ENCODE measurements at places on chromosomes 7 and 10.

- no peak for DNase-seq
Measured at GRCh38 chr10:7100032-7100702, 310.7 kb downstream of the SFMBT2 start.

DNA sequence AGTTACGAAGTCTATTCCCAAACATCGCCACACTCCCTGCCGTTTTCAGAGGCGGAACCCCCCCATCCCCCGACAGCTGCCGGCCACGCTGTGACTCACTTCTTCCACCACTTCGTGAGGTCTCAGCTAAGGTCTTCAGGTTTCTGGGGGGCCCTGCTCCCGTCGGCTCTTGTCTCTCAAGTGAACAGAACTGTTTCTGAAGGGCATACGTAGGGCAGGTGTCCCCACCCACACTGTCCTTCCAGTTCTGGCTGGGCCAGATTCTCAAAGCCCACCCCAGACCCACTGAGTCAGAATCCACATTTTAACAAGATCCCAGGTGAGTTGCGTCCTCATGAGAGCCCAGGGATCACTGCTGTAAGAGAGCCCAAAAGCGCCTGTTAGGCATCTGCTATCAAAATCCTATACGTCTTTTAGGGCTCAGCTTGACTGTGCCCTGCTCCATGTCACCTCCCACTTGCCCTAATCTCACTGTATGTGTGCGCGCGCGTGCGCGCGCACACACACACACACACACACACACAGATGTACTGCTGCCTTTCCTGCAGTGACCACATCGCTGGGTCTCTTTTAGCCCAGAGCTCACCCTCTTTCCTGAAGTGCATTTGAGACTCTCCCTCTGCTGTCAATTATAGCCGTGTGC lies 78.8 kb downstream of the PROSER2 start:
- no peak for DNase-seq

DNA sequence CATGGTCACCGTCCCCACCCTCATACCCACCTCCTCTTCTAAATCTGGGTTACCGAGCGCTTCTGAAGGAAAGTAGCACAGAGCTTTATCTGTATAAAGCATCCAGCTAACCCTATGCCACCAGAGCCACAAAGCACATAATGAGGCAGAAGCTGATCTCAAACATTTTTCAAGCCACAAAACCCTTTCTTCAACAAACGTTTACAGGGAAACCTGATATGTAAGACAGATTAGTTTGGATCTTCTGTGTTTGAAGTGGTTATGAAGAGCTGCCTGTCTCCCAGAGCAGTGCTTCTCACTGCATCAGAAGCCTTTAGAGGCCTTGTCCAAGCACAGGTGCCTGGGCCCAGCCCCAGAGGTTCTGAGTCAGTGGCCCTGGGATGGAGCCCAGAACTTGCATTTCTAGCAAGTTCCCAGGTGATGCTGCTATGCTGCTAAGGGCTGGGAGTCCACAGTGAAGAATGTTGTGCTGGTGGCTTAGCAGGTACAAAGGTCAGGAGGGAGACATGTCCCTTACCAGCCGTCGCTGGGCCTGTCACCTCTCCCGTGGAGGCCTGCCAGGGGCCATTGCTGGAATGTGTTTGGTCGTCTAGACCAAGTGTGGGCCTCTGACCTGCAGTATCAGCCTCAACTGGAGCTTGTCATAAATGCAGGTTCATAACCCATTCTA lies 90.4 kb downstream of the TAF3 start:
- no peak for DNase-seq

DNA sequence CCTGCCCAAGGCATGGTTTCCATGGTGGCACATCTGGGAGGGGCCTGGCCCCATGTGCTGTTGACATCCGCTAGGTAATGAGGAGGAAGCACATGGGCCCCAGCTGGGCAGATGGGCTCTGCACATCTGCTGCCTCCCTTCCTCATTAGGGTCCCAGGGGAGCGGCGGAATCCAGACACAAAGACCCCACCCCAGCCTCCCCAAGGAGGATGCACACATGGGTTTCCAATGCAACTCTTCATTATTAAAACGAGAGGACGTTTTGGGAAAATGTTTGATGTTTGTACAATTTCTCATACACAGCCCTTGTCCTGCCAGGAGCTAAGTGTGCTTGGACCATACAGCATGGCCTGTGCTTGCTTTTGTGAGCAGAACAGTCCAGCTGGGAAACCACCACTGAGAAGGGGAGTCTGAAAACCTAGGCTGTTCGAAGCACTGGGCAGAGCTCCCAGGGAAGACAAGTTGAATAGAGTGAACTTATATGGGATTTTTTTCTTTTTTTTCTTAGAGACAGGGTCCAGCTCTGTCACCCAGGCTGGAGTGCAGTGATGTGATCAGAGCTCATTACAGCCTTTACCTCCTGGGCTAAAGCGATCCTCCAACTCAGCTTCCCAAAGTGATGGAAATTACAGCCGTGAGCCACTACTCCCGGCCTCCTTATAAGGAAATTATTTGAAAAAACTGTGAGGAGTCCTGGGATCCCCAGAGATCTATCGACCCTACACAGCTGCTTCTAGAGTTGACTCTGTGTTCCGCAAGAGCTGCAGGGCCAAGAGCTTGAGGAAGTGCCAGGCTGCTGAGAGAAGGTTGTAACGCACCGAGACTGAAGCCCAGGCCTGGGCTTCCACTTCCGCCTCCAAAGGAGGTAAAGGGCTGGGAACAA lies 23.4 kb downstream of the FAM107B start:
- peak; percentile 9 for DNase-seq

GRCh38 chr10:1196656-1197055 lies 140.5 kb downstream of the WDR37 start:
- no peak for DNase-seq

DNA sequence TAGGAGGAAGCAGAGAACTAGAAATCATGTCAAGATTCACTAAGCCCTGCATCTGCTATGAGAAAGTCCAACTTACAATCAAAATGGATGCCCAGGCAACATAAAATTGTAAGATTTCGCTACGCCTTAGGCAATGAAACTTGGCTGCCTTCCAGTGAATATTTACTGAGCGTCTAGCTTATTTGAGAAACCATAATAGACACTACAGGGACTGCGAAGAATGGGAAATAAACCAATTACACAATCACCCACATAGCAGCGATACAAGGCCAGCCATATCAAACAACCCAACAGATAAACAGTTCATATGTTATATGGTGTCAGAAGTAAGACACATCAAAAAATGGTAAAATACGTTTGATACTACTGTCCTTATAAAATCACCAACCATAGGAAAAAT lies 545.0 kb upstream of the C7orf33 start:
- no peak for DNase-seq

DNA sequence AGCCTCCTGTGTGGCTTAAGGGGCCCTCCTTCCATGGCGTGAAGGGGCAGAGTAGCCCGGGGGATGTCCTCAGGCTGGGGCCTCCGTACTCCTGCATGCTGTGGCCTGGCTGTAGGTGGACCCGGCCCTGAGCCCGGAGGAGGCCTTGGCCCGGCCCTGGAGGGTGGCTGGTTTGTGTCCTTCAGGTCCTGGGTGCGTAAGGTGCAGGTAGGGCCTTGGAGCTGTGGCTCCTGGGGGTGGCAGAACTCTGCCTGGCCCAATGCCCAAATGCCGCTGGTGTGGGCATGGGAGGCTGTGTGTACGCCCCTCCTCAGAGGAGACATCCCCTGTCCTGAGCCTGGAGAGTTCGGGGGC lies 26.9 kb upstream of the AMZ1 start:
- no peak for DNase-seq

GRCh38 chr10:30829901-30830300 lies 200.3 kb upstream of the LYZL2 start:
- DNase-seq = peak; percentile 91

DNA sequence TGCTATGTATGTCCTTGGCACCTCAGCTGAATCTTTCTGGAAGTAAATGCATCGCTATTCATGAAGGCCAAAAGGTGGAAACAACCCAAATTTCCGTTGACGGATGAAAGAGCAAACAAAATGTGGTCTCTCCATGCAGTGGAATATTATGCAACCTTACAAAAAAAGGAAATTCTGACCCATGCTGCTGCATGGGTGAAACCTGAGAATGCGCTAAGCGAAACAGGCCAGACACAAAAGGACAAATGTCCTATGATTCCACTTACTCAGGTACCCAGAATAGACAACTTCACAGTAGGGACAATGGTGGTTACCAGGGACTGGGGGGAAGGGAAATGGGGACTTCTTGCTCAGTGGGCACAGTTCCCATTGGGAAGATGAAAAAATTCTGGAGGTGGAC lies 158.8 kb downstream of the CAMK1D start:
- DNase-seq = no peak

DNA sequence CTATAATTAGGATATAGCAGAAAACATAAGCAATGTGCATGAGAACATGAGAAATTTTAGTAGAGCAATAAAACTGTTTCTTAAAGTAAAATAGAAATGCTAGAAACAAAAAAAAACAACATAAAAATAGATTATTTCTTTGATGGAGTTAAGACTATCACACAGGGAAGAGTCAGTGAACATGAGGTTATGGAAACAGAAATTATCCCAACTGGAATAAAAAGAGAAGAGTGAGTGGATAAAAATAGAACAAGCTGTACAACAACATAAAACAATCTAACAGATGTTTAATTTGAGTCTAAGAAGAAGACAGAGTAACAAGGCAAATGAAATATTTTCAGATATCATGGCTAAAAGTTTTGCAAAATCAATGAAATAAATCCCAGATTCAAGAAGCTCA lies 7.5 kb upstream of the OR6B1 start:
- no peak for DNase-seq

- no peak for DNase-seq
Measured at GRCh38 chr10:108208038-108208437, 1043.5 kb upstream of the SORCS1 start.

DNA sequence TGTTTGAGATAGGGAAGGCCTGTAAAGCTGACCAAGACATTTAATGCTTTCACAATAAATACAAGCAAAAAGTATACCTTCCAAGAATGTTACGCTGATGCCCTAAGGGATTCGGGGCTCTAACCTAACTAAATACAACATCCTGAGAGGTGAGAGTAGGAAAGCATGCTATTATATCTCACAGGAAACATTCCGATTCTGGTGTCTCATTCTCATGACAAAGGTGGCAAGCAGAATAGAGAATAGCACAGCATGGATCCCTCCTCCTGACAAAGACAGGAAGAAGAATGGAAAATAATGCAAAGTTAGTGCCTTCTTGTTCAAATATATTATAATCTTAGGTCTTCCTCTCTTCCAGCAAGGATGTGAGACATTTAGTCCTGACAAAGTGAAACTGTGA lies 504.3 kb downstream of the TFEC start:
- DNase-seq = no peak

All from fibroblast of mammary gland (primary cell).